ENCODE measurements at places on chromosomes 4 and X.
A peak's percentile ranks its signal among the peaks of the same experiment; 100 is the strongest.

DNA sequence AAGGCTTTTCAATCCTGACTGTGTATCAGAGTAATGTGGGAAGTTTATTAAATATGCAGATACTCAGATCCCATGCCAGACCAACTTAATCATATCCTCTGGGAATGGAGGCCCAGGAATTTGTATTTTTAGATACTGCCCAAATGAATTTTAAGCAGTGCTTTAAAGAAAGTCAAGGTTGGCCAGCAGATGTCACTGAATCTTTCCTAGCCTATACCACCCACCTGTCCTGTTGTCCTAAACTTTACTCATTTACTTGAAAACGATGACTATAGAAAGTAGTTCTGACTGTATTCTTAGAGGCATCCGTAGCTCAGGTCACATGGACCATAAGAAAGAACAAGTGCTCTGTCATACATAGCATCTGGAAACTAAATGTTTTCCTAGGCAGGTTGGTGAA lies 79.9 kb downstream of the AMOT start:
- DNase-seq = no peak

DNA sequence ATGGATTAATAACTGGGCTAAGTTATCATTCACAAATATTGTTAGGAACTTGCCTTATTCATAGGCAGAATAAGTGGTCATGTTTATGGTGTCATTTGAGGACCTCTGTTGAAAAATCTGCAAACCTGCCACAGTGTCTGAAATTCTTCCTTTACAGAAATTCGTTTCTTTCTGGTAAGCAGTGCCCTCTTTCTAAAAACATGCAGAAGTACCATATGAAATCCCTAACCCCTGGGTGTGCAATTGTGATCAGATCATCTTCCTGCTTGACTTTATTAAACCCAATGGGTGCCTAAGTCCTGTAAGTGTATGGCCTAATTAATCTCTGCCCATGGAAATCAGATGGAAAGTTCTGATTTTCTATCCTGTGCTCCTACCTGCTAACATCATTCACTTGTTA lies 4.4 kb upstream of the HTATSF1 start:
- DNase-seq = no peak

DNA sequence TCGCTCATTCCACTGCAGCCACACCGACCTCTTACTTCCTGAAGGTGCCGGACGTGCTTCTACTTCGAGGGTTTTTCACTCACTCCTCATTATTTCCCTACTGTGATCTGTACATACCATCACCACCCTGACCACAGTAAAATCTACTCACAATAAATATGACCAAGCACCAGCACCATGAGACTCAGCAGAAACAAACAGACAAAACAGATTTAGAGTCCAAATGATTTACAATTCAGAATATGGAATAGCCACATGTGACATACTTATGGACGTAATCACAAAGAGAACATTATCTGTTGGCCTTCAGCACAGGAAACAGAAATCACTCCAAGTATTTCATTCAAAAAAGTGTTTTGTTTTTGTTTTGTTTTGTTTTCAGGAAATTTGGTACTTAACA lies 16.1 kb upstream of the KLB start:
- no peak for DNase-seq

GRCh38 chr4:179027569-179027968 lies 1585.3 kb upstream of the AGA start:
- no peak for DNase-seq

DNA sequence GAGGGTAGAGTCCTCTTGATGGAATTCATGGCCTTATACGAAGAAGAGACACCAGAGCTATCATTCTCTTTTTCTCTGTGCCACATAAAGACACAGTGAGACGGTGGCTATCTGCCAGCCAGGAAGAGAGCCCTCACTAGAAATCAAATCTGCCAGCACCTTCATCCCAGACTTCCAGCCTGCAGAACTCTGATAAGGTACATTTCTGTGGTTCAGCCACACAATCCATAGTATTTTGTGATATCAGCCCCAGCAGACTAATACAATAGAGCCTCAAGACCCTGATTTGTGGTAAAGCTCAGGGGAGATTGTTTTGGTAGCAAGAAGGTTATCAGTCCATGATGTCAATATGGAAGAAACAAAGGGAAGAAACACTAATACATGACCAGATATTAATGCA lies 1213.2 kb downstream of the NLGN4X start:
- DNase-seq = no peak

DNA sequence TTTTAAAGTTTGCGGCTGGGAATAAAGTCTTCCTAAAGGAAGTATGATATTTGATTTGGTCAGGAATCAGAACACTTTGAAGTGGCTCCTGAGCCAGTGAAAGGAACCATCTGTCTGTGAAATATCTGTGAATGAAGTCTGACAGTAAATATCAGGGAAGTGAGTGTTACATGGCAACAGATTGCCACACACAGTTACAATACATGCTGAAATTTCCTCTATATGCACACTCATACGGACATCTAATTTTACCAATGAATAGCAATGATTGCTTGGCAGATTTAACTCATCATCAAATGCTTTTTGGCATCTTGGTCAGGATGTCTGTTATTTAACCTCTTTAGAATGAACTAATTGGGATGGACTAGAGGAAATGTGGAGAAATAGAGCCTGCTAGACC lies 1023.8 kb downstream of the FAT4 start:
- no peak for DNase-seq

GRCh38 chrX:63686878-63687714 lies 97.9 kb downstream of the ARHGEF9 start:
- DNase-seq = no peak

GRCh38 chr4:25144870-25145481 lies 15.3 kb downstream of the SEPSECS start:
- no peak for DNase-seq

GRCh38 chrX:1484638-1485019 lies 31.9 kb upstream of the ASMTL start:
- DNase-seq = no peak

GRCh38 chr4:90025248-90025647 lies 101.9 kb upstream of the CCSER1 start:
- no peak for DNase-seq

DNA sequence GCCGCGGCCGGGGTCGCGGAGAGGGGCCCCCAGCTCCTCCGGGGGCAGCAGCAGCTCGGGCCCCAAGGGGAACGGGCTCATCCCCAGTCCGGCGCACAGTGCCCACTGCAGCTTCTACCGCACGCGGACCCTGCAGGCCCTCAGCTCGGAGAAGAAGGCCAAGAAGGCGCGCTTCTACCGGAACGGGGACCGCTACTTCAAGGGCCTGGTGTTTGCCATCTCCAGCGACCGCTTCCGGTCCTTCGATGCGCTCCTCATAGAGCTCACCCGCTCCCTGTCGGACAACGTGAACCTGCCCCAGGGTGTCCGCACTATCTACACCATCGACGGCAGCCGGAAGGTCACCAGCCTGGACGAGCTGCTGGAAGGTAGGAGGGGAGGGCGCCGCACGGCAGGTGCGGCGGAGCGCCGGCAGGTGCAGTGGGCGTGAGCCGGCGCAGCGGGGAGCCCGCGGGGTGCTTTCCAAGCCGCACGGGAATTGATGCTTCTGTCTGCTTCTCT lies 886 bp downstream of the DCLK2 start:
- peak; percentile 32 for DNase-seq

DNA sequence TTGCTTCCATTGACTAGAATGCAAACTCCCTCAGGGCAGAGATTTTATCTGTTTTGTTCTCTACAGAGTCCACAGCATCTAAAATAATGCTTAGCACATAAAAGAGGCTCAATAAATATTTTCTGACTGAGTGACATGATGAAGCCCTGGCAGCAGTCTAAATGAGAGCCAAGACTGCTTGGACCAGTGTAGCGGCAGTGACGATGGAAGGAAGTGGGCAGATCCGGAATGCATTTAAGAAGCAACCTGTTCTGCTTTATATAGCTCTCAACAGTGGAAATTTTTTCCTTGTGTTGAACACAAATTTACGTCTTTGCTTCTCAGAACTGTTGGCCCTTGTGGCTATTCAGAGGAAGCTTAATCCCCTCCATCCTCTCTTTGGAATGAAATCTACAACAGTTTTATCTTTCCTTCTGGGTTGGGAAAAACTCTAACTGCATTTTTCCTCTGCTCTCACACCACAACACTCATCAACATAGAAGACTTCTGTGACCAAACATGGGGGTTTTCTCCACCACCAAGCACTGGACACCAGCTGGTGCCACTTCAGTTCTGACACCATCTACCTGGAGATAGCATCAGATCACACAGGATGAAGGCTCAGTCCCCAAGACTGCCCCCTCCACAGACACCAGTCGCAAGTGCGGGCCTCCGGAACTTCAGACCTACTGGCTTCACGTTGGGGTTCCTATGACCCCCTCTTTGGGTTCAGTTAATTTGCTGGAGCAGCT lies 7.0 kb upstream of the BEND4 start:
- no peak for DNase-seq

DNA sequence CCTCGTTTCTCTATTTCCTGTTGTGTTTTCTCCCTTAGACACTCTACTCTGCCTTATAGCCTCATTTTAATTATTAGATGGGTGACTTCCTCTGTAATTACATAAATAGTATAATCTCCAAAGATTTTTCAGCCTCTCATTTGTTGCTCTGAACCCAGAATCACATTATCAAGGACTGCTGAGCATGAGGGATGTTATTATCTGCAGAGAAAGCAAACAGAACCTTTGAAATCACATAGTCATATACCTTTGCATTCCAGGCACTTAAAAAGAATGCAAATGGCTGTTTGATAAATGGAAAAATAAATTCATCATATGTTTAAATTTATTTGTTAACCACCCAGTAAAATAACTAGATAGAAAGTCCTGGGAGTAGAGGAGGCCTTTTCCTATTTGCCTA lies 305.1 kb upstream of the PPP1R2C start:
- DNase-seq = no peak

DNA sequence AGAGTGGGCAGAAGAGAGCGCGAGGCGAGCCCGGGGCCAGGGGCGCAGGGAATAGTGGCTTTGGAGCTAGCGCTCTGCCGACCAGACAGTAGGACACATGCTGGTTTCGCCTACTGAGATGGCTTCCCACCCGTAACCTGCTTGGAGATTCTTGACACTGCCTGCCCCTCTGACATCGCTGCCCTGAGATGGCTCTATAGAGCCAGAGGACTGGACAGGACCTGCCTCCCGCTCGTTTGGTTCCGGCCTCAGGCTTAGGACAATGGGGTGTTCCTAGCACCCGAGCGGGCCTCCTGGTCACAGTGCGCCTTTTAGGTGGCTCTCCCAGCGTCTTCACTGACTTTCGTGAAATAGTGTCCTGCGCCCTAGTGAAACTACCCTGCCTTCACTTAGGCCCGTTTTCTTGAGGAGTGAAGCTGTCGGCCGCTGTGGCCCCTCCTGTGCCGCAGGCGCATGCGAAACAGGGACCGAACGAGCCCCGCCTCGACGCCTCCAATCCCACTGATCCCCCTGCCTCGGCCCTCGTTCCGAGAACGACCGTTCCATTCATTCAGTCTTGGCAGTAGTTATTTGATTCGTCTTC lies 608 bp downstream of the TAF1 start:
- no peak for DNase-seq

DNA sequence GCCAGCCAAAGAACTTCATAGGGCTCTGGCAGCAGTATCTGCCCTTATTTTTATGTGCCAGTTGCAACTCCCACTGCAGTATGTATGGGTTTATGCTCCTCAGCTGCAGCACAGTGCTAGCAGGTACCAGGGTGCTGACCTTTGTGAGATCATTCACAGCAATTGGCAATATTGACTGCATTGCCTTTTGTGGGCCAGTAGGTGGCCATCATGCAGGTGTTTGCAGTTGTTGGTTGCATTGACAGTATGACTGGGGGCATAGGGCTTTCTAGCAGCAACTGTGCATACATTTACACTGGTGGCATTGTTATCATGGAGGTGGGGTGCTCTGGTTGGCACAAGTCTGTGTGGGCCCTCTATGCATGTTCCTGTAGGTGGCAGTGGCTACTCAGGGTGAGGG lies 42.5 kb downstream of the FAAH2 start:
- no peak for DNase-seq

GRCh38 chr4:7044137-7044930 lies 1.2 kb downstream of the TADA2B start:
- no peak for DNase-seq

Data from DMS79 (cell line).